ENCODE measurements at places on chromosomes 12 and 14. TPM values are rescaled to one million over a fixed set of nuclear protein-coding genes. Genes with fewer than 3 reads are reported as not detected.

CFAP54 gene
- total RNA-seq, result 0.99 TPM

LRP1-AS gene
- not detected for total RNA-seq

IKZF4 gene
- 11.5 TPM for total RNA-seq

GRCh38 chr12:69435644-69436043, 34.5 kb upstream of the FRS2 start:
- no peak for DNase-seq

DNA sequence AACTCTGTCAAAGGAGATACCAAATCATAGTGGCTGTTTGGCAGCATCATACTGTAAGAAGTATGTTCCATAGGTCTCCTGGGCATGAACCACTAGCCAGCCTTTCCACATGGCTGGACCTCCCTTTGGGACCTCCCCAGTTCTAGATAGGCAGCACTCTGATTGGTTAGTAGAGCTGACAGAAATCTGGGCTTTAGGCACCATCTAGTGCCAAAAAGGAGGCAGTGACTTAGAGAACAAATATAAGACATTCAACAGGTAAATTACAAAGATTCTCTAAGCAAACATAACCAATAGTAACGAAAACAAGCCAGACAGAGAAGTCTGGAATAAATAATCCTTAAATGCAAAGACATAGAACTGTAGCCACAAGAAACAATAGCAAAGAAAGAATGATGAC, 148.0 kb upstream of the PDE3A start:
- DNase-seq, result no peak

- no peak for DNase-seq
Observed at GRCh38 chr12:8779862-8780261, 42.6 kb upstream of the A2ML1 start.

GRCh38 chr12:117622087-117622486, 260.7 kb upstream of the NOS1 start:
- no peak for DNase-seq

GRCh38 chr12:78636231-78636855, 228.2 kb upstream of the SYT1 start:
- no peak for DNase-seq

DNA sequence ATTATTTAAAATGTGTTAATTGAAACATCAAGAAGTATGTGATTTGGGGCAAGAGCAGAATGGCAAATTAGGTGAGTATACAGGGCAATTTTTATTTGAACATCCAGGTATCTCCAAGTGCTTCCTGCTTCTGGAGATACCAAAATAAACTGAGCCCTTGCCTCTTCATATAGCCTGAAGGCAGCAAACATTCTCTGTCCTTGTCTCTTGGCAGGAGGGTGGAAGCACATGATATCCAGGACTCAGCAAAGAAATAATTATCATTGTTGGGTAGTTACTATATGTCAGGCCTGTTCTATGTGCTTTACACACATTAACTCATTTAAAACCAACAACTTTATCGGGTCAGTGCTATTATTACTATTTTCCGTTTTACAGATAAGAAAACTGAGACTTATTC, 12.5 kb downstream of the LIN7A start:
- no peak for DNase-seq
